Memory B cell (primary cell): ENCODE measurements at places on chromosomes 16 and 17.

- peak; percentile 40 for DNase-seq
Measured at GRCh38 chr16:66603537-66604375, 748 bp upstream of the CMTM3 start.

DNA sequence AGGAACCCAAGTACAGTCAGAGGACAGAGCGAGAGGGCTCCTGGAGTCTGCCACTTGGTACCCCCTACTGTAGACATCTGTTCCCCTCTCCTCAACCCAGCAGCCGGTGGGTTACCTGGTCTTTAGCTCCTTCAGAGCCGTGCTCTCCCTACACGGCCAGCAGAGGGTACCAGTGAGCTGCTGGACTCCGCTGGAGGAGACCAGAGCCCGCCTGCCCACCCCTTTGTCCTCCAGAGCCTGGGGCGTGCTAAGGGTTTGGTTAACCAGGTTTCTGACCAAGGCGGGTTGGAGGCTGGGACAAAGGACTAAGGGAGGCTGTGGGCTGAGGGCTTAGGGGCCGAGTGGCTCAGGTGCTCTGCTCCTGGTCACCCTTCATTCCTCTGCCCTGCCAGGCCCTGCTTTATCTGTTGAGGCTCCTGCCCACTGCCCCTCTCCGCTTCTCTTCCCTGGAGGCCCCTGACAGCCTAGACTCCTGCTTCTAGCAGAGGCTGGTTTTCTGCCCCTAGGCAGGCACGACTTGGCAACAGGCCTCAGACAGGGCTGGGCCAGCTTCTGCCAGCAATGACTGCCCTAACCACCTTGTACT, 2.7 kb upstream of the HSD11B2 start:
- DNase-seq = peak; percentile 57

DNA sequence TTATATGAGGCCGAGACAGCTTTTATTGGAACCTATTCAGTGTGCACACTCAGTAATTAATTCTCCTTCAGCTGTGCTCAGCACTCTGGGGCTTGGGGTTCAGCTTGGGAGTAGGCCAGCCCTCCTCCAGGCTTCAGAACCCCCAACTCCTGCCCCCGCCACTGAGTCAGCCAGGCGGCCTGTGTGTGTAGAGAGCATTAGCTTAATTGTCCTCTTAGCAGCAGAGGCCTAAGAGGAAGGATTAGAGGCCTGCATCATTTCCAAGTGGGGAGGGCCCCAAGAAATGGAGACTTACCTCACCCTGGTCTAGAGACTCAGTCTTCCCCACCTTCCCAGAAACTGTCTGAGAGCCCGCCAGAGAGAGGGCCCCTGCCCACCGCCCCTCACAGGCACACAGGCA, 772 bp downstream of the PRSS53 start:
- no peak for DNase-seq

DNA sequence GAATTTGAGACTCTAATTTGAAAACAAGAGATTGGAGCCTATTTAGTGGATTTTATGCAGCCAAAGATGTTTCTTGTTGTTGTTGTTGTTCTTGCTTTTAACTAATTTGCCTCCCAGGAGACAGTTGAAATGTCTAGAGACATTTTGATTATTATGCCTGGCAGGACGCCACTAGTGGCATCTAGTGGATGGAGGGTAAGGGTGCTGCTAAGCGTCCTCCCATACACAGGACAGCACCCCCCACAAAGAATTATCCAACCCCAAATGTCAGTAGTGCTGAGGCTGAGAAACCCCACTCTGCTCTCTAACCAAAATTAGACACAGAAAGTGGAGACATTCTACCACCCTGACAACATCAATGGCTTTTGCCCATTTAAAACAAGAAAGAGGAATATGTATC, 15.4 kb upstream of the HSBP1 start:
- no peak for DNase-seq

GRCh38 chr17:37836593-37836992, 87.6 kb upstream of the TBC1D3K start:
- no peak for DNase-seq

DNA sequence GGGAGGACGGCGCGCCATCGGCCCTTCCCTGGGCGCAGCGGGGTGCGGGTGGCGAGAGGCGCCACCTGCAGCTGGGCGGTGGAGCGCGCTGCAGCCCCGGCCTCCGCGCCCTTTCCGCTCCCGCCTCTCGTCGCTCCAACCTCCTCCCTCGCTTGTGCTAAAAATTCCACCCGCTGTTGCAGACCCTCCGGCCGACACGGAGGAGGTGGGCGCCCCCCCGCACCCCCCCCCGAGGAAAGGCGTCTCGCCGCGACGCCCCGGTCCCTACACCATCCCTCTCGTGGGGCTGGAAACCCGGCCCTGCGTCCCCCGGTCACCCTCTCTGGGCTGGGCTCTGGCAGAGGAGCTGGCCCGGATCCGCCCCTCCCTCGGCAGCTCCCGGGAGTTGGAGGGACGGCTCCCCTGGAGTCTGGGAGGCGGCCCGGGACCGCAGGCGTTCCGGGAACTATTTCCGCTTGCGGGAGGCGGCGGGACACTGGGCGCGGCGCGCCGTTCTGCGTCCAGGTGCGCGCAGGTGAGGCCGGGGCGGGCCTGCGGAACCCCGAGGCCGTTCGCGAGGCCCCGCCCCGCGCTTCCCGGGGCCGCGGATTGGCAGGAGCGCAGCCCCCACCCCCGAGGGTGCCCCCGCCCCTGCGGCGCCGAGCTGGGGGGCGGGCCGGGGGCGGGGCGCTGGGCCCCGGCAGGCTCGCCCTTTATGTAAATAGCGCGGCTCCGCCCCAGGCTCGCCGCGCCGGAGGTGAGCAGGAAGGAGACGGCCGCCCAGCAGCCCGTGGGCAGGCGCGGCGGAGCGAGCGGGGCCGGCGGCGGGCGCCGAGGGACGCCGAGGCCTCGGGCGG, at the start of gene LLGL2:
LLGL2 (plus strand) TSS at position 728 of the 836 bp plus-strand sequence. CDS start 17,730 bp downstream, outside the sequence.
- DNase-seq = peak; percentile 78

DNA sequence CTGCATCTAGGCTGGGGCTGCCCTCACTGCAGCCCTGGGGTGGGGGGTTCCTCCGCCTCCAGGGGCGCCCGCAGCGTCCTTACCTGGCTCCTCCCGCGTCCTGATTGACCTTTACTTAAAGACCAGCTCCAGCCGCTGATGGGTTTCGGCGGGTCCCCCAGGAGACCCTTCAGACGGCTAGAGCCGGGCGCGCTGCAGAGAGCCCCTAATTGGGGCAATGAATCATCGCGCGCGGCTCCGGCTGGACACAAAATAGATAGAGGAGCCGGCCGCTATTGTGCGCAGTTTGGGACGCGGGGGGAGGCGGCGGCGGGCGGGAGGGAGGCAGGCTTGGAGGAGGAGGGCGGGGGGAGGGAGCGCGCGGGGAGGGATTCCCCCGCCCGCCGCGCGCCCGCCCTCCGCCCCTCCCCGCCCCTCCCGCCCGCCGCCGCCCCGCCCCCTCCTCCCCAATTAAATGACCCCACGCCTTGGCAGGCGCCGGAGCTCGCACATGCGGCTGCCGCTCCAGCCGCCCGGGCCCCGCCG, 56.5 kb upstream of the CIBAR2 start:
- DNase-seq = no peak

- DNase-seq = no peak
Measured at GRCh38 chr16:64478252-64478906, 643.5 kb downstream of the CDH11 start.
